Immature natural killer cell (primary cell): ENCODE measurements at places on chromosomes 2 and 18. TPM values are rescaled to one million over a fixed set of nuclear protein-coding genes. Genes with fewer than 3 reads are reported as not detected.

The DPYSL5 gene
- not detected for polyA plus RNA-seq

The STK36 gene
- polyA plus RNA-seq: 3.9 TPM

The SCN2A gene
- polyA plus RNA-seq: not detected

The DSG4 gene
- not detected for polyA plus RNA-seq

The KIF5C gene
- not detected for polyA plus RNA-seq

The IL36RN gene
- not detected for polyA plus RNA-seq

The FBXO15 gene
- polyA plus RNA-seq: not detected

The ADD2 gene
- not detected for polyA plus RNA-seq

The TXNDC9 gene
- polyA plus RNA-seq: 61.4 TPM

The PSMA8 gene
- 3.2 TPM for polyA plus RNA-seq

The POTEJ gene
- polyA plus RNA-seq: not detected

The SCN9A gene
- polyA plus RNA-seq: 0.55 TPM

The NYAP2 gene
- not detected for polyA plus RNA-seq

The TFPI gene
- 0.59 TPM for polyA plus RNA-seq

The PDCL3 gene
- 54.7 TPM for polyA plus RNA-seq

The LRP2 gene
- not detected for polyA plus RNA-seq

The CYTIP gene
- polyA plus RNA-seq: 142 TPM

The CNDP1 gene
- not detected for polyA plus RNA-seq

The BUB1 gene
- polyA plus RNA-seq: 0.30 TPM

The GCC2 gene
- 9.7 TPM for polyA plus RNA-seq

The ING5 gene
- 7.7 TPM for polyA plus RNA-seq

The ADAM23 gene
- polyA plus RNA-seq: not detected

The BMP10 gene
- not detected for polyA plus RNA-seq

The FOXD4L1 gene
- not detected for polyA plus RNA-seq
